A549 treated with AZD2906 at 1 μM for 4 hours (cell line): ENCODE measurements at places on chromosomes 2 and 18. TPM values are rescaled to one million over a fixed set of nuclear protein-coding genes. Genes with fewer than 3 reads are reported as not detected.

LRATD1 gene
- total RNA-seq, result 0.09 to 0.17 TPM (median 0.14 TPM) in 5 replicates

REG3A gene
- not detected in 5 replicates for total RNA-seq

SNORC gene
- 4.1 to 11.5 TPM (median 10.4 TPM) in 5 replicates for total RNA-seq

DUSP19 gene
- total RNA-seq, result 0.37 to 0.95 TPM (median 0.78 TPM) in 5 replicates

ABCG5 gene
- total RNA-seq, result not detected in 5 replicates

SOX11 gene
- not detected in 5 replicates for total RNA-seq

PROKR1 gene
- 0.01 TPM in 1 of 5 replicates, not detected in the others for total RNA-seq

LBX2 gene
- 3.2 to 4.3 TPM (median 3.8 TPM) in 5 replicates for total RNA-seq
